ENCODE measurements at places on chromosomes 3 and 15. TPM values are rescaled to one million over a fixed set of nuclear protein-coding genes. Genes with fewer than 3 reads are reported as not detected.

The CRABP1 gene
- polyA plus RNA-seq = 27.4 TPM

The EIF1B gene
- polyA plus RNA-seq = not detected

The MST1R gene
- 2.3 TPM for polyA plus RNA-seq

The DLEC1 gene
- polyA plus RNA-seq = not detected

The POLG gene
- 36.7 TPM for polyA plus RNA-seq

The FOXB1 gene
- not detected for polyA plus RNA-seq

DNA sequence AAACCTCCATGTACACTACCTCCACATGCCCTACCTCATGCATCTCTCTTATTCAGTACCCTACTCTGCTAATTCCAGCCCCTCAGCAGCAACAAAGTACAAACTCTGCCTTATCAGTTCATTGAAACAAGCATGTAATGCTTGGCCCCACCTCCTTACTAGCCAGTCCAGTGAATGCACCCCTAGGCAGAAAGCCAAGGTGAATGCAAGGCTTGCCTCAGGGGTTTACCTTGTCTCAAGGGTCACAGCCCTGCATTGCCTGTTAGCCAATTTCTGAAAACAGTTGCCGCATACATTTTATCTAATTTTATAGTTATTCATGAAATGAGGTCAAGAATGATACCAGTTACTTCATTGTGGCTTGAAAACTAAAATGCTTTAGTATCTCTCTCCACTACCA lies 576.4 kb downstream of the FHIT start:
- DNase-seq = no peak

- DNase-seq = no peak
Measured at GRCh38 chr3:166934879-166935278, 445.2 kb downstream of the ZBBX start.

DNA sequence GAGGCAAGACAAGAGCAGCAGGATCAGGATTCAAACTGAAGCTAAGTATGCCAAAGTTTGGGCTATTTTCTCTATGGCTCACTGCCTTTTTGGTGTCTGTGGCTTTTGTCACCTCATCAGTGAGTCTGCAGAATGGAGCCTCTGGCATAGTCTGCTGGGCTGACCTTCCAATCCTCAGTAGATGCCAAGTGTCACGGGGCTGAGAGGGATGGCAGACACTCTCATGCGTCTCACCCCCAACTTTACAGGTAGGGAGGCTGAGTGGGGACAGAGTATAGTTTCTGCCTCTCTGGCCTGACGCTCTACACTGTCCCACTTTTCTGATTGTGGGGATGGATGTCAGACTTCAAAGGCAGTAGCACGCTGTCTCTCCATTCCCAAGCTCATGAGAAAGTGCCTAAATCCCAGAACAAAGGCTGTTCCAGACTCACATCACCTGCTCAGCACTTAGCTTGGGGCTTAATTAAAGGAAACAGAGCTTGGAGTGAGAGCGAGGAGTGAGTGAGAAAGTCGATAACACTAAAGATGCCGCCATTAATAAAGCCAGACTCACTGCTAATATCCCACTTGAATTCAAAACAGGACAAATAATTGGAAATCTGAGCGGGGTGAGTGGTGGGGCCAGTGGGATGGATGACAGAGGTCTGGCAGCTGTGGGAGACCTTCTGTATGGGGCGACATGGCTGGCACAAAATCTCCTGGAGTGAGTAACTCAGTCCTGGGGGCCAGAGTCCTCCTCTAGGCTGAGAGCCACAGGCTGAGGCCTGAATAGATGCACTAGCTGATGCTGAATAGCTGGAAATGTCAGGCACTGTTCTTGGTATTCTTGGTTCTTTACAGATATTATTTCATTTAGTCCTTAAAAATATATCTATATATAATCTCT lies 78.4 kb upstream of the MRPS22 start:
- DNase-seq = no peak

DNA sequence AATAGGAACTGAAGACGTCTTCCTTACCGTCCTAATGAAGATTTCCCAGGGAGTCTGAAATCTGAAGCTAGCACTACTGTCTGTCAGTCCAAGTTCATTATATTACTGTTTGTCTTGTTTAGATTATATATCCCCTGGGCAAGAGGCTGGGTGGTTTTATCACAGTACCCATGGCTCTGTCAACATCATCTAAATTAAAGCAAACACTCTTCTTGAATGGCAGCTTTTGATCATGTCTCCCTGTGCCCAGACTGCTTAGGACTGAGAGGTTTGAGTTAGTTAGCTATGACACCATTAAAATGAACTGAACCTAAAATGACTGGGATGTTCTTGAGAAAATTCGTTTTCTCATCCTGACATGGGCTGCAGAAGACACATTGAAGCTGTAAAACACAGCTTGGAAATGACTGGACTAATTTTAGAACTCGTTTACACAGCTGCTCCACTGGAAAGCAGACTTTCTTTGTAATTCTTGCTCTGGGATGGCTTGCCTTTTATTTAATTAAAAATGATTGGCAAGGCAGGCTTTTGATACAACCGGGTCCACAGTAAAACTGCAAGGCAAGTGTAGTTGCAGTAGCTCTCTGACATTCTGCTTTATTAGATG lies 243.5 kb downstream of the MFSD1 start:
- no peak for DNase-seq

DNA sequence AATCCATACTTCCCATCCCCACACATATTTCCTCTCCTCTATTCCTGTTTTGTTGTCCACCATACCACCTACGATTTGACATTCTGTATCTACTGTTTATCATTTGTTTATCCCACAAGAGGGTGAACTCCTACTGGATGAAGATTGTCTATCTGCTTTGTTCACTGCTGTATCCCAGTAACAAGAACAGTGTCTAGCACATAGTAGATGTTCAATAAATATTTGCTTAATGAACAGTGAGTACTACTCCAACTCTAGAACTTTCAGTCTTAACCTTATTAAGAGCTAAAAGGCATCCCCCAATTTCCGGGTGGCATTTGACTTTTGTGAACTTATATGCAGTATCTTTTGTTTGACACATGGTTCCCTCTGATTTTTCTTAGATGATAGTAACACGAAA lies 1.3 kb downstream of the PYGO1 start:
- no peak for DNase-seq

DNA sequence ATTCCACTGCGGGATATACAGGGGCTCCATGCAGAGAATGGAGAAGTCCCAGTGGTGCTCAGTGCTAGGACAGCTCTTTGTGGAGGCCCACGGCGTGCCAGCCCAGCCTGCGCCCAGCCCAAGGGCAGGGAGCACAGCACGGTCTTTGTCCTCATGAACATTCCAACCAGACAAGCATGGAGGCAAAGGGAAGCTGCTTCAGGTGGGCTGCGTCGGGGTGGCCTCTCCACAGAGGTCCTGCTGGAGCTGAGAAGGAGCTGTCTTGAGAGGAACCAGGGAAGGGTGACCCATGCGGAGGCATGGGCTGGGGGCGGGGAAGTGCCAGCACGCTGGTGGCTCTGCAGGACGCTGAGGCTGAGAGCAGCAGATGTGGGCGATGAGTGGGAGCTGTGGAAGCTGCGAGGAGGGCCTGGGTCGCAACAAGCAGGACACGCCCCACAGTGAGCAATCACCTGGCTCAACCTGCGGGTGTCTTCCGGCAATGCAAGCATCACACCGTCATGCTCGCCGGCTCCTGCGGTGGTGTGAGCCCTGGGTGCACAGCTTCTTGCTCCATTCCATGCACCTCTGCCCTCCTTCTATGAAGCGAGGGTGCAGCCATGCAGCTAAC lies 14.0 kb upstream of the KLF15 start:
- no peak for DNase-seq

DNA sequence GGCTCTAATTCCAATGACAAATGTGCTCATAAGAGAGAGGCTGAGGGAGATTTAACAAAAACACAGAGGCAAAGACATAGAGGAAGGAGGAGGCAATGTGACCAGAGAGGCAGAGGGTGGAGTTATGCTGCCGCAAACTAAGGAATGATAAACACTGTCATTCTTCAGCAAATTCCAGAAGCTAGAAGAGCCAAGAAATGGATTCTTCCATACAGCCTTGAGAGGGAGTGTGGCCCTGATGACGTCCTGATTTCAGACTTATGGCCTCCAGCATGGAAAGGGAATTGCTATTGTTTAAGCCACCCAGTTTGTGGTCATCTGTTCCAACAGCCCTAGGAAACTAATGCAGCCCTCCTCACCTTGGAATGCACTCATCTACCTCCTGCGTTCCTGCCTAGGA lies 30.5 kb downstream of the CD47 start:
- DNase-seq = no peak

GRCh38 chr15:93171476-93171875 lies 82.5 kb upstream of the RGMA start:
- no peak for DNase-seq
